ENCODE measurements at places on chromosomes 2 and 18.

- no peak for DNase-seq
Observed at GRCh38 chr2:151799886-151800292, 28.3 kb downstream of the ARL5A start.

- no peak for DNase-seq
Observed at GRCh38 chr18:33735428-33735827, 157.4 kb downstream of the ASXL3 start.

DNA sequence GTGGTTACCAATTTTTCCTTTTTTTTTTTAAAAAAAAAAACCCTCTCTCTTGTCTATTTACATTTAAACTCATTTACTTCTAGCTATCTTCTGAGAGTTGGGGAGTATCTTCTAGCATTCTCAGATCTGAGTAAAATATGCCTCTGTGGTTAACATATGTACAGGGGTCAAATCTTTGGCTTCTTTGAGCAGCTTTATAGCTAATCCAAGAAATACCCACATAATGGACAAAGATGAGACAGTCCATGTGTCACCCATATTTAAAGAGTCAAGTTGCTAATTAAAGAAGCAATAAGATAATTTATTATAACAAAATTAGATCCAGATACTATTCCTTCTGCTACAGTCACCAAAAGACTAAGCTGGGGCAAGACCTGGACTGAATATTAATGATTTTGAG, 139.0 kb upstream of the HNRNPA3 start:
- DNase-seq = no peak

DNA sequence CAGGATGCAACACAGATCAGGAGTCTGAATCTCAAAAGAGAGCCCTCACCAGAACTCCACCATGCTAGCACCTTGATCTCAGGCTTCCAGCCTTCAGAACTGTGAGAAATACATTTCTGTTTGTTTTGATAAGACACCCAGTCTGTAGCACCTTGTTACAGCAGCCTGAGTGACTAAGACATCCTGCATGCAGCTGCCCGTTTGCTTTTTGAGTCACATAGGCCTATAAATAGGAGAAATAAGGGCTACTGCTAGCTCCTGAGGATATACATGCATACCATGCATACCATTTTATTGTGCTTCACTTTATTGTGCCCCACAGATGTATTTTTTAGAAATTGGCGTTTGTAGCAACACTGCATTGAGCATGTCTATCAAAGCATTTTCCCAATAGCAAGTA, 337.8 kb downstream of the CDH2 start:
- DNase-seq = no peak

DNA sequence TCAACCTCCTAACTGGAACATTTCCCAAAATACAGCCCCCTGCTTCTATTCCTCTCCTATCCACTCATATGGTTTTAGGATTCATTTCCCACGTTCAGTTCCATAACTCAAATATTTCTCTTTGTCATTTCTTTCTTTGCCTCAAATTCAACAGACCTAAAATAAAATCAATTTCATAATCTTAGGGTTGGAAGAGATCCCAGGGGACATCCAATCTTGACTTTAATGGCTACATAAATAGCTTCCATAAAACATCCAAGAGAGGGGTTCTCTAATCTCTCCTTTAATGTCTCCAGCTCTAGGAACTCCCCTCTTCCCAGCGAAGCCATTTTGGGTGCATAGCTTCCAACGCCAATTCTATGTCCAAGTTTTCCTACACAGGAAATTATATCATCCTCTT, 33.8 kb downstream of the RBKS start:
- no peak for DNase-seq

DNA sequence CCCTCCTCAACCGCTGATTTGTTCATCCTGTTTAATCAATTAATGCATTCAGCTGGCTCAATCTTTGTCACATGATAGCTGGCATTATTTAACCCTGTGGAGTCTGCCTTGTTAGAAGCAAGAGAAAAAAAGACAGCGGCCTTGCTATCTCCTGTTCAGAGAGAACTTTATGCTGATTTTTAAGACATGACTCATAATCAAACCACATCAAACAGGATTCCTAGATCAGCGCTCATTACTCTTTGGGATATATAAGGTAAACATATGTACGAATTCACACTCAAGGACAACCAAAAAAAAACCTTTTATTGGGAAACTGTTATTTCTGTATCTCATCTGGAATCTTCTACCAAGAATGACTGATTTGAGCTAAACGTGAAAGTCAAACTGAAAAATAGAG, 195.1 kb downstream of the C1D start:
- no peak for DNase-seq

Data from muscle of arm (tissue), 14 donors.